Kasumi-1 (cell line): ENCODE measurements at places on chromosomes 1 and 21.

- no peak for DNase-seq
Measured at GRCh38 chr21:44925378-44925755, 4.7 kb upstream of the ITGB2 start.

DNA sequence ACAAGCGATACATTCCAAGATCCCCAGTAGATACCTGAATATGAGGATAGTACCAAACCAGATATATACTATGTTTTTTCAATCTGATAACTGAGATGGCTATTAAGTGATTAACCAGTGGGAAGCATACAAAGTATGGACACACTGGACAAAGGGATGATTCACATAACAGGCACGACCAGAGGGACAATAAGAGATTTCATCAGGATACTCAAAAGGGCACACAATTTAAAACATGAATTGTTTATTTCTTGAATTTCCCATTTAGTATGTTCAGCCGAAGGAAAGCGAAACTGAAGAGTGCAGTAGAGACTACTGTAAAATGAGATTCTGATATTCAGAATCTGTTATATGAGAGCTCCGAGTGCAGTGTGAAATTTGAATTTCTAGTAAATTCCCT is 10.6 kb downstream of the ZZZ3 start:
- DNase-seq = no peak

DNA sequence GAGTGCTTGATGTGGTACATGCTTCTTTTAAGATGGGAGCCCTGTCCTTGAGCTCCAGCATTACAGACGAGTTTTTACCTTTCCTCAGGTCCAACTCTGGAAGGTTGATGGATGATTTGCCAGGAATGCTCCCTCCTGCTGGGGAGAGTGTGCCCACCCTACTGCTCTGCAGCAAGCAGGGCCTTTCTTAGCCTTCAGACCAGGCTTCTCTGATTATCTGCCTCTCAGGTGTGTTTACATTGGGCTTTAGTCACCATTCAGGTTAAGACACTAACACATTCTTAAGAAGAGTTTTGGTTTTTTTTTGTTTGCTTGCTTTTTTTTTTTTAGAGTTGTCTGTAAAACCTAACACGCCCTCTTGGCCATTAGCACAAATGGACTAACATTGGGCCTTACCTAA is 301.8 kb downstream of the KCNT2 start:
- DNase-seq = no peak

DNA sequence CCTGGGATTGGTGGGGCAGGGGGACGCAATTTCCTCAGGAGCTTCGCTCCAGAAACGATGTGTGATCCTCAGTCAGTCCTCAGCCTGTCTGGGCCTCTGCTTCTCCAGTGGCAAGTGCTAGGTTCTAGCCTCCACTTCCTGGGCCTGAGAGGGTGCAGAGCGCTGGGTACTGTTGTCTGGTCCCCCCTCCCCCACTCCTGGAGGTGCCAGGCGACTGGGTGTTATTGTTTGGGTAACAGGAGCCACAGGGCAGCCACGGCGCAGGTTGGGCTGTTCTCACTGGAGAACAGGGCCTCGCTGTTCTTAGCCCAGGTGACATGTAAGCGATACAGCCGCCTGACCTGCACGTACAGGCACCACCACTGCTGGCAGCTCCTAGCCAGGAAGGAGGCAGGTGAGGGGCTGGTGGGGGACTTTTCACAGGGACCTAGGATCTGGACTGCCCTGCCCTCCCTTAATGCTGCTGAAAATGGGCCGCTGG is 2.1 kb downstream of the RPS6KA1 start:
- no peak for DNase-seq

DNA sequence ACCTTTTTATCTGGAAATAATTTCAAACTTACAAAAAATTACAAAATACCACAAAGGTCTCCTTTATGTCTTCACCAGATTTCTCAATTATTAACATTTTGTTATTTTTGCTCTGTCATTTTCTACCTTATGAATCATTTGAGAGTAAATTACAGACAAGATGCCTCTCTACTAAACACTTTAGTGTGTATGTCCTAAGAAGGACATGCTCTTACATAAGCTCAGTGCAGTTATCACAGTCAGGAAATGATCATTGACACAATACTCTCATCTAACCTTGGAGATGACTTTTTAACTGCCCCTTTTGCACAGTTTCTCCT is 378.9 kb upstream of the RUNX1 start:
- DNase-seq = no peak

DNA sequence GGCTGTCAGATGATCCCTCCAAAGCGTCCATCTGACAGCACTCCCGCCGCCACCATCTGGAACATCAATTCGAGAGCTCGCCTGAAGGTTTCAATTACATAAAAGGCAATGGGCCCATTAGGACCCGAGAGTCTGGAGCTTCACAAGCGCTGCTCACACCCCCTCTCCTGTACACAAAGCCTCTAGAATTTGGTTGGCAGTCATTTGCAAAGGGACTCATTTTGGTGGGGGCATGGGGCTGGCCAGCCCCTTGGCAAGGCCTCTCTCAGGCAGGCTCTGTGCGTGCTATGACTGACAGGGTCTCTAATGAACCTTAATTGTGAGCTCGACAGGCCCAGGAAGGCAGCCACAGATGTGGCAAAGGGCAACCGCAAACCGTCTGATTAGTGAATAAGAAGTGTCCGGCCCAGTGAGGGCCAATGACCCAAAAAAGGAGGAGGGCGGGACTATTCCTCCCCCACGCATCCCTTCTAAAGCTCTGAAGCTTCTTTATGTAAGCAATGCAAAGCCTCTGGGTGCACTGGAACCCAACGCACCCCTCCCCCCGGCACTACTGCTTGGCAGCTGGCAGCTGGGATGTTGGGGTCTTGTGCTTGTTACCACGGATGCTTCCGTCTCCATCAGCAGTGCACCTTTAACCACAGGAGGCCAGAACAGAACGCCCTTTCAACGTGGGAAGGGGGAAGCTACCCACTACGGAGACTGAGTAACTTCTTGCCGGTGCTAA is 79.4 kb downstream of the CAPZB start:
- DNase-seq = no peak

GRCh38 chr1:81409262-81409661 is 391.5 kb upstream of the ADGRL2 start:
- DNase-seq = no peak

DNA sequence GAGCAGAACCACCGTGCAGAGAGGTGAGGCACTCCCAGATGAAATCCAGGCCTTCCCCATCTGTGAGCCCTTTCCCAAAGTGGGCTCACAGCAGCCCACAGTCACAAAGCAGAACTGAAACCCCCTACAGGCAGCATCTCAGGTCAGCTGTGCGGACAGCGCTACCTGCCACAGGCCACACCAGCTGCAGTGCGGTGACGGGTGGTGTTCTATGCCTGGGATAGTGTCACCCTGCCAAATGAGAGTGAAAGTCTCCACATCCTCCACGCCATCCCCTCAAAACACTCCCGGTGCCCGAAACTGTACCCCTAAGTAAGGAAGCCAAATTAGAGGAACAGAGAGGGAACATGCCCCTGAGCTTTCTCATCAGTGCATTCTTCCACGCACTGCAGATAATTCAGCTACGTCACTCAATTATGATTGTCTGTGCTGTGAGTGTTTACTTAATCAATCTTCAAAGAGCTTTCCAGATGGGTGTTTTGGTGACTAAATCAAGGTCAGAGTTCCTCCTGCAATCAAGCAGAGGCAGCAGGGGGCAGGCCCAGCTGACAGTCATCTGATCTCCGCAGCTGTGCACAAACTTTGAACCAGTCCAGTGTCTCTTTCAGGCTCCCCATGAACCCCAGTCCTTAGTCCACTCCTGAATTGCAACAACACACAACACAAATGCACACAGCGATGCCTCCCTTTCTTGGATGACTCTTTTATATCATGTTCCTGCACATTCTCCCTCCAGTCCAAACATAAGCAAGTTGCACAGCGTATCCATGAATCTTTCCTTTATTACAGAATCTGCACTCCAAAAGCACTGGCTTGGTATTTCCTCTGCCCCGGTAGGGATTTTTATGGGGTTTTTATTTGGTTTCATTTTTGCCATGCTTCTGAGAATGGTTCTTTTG is 150.0 kb downstream of the TOMM20 start:
- DNase-seq = no peak

- no peak for DNase-seq
Measured at GRCh38 chr1:48093147-48093546, 96.0 kb upstream of the TRABD2B start.

- no peak for DNase-seq
Measured at GRCh38 chr1:56477164-56478111, 101.9 kb downstream of the PLPP3 start.

DNA sequence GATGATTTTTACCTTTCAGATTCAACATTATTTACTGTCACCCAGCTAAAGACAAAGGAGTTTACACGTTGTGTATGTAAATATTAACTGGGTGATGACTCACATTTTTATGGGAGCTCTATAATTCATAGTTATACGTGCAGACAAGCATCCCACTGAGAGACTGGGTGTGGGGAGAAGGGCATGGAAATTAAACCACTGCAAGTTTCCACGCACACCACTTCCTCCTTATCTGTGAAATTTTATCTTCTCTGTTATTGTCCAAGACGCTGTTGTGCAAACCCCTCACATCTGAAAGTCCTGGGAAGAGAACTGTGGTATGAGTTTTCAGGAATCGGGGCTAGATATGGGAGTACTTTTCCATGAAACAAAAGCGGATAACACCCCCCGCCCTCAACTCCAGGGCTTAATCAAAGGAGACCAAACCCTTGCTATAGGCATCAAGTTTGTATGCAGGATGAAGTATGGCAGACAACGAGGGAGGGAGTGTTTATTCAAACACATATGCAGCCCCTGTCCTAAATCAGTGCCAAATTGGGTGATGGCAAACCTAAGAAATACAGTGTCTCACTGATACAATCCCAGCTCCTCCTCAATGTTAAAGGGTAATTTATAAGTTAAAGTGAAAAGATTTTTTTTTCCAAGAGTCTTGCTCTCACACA is 23.3 kb upstream of the DPT start:
- DNase-seq = no peak

DNA sequence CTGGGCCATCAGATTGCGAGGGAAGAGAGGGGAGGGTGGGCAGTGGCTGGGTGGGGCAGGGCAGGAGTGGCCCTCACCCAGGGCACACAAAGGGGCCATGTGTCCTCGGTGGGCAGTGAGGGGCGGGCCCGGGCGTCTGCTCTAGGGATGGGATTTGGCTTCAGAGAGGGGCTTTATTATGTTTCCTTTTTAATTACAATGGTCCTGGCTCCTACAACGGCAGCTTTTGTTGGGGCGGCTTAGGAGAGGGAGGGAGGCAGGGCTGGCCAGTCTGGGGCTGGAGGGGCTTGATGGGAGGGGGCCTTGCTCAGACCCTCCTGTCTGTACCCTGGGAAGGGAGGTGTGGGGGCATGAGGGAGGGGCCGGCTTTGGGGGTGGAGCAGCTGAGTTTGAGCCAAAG is 102.8 kb upstream of the WNT4 start:
- no peak for DNase-seq

GRCh38 chr1:209755926-209756614 is at the start of gene TRAF3IP3:
Gene TRAF3IP3, plus strand, starts transcription at chr1:209756053. Its CDS starts 3,987 bp downstream, at chr1:209760040.
- peak; percentile 99 for DNase-seq

DNA sequence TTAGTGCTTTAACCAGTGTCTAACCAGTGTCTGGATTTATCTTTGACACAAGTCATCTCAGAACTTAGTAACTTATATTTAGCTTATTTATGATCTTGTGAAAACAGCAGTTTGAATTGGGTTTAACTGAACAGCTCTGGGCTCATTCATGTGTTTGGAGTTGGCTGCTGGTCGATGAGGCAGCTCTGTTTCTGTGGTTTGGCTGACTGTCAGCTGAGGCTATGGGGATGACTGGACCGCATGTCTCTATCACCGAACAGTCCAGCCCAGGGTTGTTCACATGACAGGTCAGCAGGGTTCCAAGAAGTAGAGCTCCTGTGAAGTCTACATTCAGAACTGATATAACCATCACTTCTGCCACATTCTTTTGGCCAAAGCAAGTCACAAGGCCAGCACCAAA is 29.1 kb upstream of the C21orf91 start:
- no peak for DNase-seq

DNA sequence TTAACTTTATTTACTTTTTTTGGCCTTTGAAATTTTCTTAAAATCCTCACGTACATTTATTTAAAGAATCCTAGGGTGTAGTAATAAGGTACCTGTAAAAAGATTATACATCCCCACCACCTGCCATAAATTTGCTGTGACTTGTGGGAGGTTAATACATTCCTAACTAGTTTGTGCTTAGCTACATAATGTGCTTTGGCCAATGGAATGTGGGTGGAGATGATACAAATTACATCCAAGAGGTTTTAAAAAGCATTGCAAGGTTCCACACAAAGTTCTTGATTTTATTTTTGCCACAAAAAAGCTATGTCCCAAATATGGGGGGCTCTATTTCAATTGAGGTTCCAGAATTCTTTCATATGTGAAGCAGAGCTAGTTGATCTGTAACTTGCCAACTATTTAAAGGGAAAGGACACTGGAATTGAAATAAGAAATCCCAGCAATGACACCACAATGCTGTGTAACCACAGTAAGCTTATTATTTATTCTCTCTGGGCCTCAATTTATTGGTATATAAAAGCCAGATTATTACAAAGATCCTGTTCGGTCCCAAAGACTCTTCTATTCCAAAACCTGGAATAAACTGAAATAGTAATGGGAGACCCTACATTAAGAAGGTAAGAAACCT is 15.7 kb downstream of the ASPM start:
- DNase-seq = no peak

DNA sequence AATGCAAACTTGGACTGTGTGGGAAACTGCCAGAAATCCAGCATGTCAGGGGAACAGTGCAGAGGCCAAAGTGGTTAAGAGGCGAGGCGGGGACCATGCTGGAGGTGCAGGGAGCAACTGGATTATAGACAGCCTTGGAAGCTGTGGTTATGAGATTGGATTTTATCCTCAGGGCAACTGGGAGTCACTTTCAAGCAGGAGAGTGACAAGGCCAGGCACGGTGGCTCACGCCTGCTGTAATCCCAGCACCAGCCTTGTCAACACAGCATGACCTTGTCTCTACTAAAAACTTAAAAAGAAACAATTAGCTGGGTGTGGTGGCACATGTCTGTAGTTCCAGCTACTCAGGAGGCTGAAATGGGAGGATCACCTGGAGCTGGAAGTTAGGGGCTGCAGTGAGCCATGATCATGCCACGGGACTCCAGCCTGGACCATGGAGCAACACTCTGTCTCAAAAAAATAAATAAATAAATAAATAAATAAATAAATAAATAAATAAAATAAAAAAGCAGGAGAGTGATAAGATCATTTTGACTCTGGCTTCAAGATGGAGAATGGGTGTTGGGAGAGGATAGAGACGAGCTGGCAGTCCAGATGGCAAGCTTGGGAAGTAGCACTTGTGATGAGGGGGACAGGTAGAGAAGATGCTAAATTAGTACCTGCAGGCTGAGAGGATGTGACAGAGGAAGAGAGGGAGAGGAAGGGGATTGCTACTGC is 3.5 kb downstream of the HAPLN2 start:
- DNase-seq = no peak

- DNase-seq = no peak
Measured at GRCh38 chr1:95353194-95353593, 119.2 kb downstream of the RWDD3 start.

GRCh38 chr21:14602382-14602958 is 56.4 kb upstream of the SAMSN1 start:
- no peak for DNase-seq
